Stimulated activated CD4-positive, alpha-beta T cell treated with anti-CD3 and anti-CD28 coated beads, Interleukin-4, amount 100 ng/mL, for 4 hours (primary cell): ENCODE measurements at places on chromosomes 2 and 18.

DNA sequence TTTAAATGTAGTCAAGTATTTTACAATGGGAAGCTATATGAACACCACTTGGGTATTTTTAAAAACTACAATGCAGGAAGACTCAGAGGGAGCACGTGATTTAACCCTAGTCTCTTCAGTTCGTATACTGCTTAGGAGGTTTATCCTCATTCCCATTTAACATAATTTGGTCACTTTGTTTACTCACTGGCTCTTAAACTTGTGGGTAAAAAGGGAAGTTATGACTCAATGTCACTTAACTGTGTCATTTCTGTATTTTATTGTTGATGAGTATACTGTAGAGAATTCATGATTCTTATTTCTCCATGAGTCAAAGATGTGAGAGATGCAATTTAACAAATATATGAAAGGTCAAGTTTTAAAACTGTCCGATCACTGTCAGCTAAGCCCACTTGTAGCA lies 48.2 kb downstream of the SLC66A3 start:
- no peak for DNase-seq

GRCh38 chr2:99956232-99957030 lies 186.0 kb downstream of the AFF3 start:
- DNase-seq: no peak

GRCh38 chr2:195122653-195123052 lies 534.4 kb upstream of the SLC39A10 start:
- DNase-seq: no peak

DNA sequence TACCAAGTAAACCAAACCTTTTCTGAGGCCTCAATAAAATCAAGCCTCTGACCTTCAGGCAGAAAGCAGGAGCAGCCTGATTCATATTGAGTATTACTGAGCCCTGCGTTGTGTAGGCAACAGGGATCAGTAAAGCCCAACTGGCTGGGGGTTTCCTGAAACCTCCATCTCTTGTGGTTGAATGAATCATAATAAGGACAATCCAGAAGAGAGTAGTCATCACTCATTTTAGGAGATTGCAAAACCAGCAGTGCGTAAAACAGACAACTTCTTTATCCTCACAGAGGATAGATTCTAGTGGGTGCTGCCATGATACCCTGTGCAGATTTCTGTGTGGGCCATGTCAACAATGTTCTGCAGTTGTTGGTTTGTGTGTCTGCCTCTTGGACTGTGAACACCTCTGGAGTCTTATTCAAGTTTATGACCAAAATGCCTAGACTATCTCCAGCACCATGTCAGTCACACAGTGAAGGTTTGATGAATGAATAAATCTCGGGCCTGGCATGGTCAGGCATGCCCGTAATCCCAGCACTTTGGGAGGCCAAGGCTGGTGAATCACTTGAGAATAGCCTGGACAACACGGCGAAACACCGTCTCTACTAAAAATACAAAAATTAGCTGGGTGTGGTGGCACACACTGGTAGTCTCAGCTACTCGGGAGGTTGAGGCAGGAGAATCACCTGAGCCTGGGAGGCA lies 51.8 kb upstream of the RAB27B start:
- DNase-seq: no peak

DNA sequence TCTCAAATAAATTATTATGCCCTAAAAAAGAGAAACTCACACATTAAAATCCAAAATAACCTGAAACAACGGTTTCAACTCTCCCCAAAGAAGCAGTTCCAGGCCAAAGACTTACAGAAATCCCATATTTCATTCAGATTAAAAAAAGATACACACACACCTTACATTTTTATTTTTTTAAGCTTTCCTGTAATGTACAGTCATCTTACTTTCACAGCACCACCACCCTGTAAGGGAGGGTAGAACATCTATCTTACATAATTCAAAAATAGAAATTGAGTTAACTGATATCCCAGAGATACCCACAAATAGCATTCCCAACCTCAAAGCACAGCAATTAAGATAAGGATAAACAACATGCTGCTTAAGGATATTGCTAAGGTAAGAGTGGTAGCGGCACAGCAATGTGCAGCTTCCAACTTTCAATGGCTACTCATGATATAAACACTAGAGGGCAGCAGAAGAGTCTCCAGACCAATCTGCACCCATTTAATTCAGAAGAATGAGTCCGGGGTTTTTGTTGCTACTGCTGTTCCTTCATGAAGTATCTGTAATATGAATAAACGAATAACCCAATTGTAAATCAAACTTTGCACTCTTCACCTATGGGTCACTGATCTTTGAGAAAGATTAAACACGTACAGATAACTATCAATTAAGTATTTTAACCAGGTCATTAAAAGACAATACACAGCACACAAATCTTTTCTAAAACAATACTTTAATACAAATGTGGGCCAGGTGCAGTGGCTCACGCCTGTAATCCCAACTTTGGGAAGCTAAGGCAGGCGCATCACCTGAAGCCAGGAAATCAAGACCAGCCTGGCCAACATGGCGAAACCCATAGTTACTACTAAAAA lies 11.3 kb downstream of the GFPT1 start:
- no peak for DNase-seq

- no peak for DNase-seq
Observed at GRCh38 chr2:238097988-238098871, 1.9 kb upstream of the ESPNL start.

GRCh38 chr18:2143636-2144035 lies 427.7 kb downstream of the METTL4 start:
- no peak for DNase-seq

DNA sequence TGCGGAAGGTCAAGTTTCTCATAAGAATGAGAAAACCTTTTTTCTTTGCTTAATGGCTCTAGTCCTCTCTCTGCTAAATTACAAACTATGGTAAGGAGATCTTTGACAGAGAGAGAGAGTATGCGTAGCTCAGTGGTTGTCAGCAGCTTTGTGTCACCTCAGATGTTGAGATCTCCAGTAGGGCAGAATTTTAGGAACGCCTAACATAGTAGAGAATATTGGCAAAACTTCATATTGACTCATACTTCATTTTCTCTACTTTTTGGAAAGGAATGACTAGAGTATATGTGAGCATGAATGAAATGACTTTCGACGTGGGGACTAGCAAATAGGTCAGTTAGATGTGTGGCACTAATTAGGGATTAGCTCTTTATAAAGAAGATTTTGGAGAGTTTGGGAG lies 64.0 kb downstream of the WDR7 start:
- DNase-seq: no peak

DNA sequence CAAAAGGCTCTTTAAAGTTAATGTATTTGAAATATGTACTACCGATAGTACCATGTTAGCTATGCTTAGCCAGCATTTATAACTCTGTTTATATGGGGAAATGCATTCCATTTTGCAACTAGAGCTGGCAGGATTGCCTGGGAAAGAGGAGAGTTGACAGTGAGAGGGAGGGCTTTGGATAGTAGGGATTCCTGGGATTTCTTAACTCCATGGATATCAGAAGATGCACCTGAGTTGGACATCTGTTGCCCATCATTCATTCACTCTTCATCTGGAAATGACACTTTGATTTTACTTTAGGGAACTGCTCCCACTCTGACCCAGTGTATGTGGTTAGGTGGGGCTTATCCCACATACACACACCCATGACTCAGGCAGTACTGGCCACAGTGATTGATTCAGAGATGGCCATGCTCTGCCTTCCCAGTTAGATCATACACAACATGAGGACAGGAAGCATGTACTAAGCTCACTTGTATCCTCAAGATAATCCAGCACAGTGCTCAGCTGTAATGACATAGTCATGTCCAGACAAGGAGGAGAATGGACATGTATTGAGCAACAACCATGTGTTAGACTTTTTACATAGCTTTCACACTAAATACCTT lies 248.8 kb downstream of the MREG start:
- no peak for DNase-seq

DNA sequence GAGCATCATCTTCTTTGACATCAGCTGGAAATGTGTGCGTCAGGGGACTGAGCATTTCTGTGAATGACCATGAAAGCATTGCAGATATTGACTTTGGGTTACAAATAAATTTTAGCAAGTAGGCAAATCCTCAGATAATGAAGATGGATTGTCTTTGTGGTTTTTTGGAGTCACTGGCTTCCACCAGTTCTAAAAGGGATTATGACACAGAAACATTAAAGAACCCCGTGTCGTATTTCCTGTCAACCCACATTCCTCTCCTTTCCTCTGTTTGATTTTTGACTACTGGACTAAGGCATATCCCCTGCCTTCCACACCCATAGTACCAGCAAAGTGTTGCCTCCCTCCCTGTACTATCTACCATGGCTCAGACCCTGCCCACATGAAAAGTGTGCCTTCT lies 268.1 kb downstream of the MYO3B start:
- DNase-seq: no peak

- no peak for DNase-seq
Observed at GRCh38 chr2:204051984-204052556, 115.5 kb downstream of the ICOS start.

GRCh38 chr2:1701020-1701419 lies 43.3 kb downstream of the PXDN start:
- DNase-seq: no peak

DNA sequence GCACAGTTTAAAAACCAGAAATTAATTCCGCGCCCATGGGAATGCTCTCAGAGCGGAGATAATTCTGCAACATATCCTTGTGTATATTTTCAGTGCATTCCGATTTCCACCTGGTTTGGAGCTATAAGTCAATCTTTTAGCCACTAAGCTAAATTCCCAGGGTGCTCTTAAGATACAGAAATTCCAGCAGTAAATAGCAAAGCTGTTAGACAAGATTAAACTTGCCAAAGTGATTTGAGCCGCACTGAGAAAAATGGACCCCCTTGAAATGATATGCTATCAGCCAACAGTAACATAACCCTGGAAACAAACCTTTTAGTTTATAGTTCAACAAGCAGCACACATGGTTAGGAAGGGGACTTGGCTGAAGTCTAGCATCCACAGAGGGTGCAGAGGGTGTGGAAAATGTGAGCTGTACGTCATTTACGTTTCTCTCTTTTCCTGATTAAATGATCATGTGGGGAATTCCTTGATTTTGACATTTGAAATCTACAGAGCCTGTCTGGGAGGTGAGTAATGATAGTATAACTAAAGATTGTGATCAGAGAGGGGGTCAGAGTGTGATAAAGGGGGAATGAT lies 99.8 kb upstream of the COPS8 start:
- no peak for DNase-seq

DNA sequence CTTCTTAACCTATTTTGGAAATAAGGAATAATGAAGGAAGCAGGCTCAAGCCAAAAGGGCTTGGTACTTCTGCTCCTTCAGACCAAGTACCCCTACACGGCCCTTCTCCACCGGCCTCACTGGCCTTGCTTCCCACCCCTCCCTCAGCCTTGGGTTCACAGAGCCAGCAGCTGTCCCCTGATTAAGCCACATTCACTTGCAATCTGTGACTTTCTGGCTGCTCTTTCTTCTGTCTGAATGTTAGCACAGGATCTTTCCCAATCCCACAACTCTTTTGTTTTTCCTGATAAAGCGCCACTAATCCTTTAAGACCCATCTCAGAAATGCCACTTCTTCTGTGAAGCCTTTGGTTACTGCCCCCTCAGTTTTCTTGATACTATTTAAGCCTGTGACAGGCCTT lies 52.4 kb downstream of the REEP1 start:
- DNase-seq: no peak

DNA sequence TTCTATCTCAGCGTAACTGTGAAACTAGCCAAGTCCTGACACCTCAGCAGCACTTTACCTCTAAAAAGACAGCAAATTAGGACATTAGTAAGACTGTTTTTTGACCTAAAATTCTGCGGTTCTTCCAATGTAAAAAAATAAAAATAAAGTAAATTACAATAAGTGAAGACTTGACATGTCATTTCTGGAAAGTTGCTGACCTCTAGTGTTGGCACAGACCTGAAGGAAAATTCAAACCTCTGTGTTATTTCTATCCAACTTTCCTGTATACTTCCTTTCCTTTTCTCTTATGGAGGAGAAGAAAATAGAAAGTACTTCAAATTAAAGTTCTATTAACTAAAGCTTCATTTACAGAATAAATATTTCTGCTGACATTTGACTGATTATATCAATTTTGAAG lies 110.6 kb downstream of the TMEM182 start:
- no peak for DNase-seq

DNA sequence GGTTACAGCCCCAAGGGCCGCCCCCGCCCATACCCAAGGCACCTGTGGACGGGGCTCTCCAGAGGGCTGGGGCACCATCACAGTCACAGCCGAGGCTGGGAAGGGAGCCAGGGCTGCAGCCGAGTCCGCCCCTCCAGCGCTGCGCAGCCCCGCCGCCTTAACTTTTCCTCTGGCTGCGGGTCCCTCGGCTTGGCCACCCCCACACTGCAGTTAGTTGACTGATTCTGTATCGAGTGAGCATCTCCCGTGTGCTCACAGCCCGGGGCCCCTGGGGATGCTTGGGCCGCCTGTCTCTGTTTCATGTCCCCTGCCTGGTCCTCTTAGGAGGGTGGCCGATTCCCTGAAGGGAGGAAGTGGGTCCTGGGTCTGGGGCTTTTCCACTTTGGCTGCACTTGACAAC lies 33.7 kb downstream of the EMILIN2 start:
- DNase-seq: no peak

DNA sequence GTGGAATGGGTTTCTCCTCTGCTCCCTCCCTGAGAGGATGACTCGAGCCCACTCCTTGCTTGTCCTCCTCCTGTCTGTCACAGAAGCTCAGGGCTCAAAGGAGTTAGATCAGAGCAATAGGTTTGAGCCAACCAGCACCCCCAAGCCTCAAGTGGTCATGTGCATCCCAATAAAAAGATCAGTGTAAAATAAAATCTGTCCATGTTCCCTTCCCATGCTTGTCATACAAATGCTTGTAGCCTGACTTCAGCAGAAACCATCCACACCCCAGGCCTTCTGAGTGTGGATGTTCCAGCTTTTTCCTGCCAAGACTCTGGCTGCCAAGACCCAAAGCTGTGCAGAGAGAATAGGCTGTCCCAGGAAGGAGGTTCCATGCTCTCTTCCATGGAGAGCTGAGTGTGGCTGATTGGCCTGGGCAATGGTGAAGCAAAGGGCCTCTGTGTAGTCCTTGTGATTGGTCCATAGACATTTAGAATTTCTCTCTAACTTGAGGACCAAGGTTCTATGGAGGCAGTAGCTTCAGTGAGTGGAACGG lies 67.4 kb downstream of the GYPC start:
- no peak for DNase-seq

GRCh38 chr2:160417745-160418397 lies 75.7 kb downstream of the RBMS1 start:
- peak; percentile 47 for DNase-seq

GRCh38 chr2:88209521-88210131 lies 39.5 kb downstream of the THNSL2 start:
- no peak for DNase-seq

- DNase-seq: no peak
Observed at GRCh38 chr2:145323512-145323911, 803.6 kb upstream of the ZEB2 start.
